ENCODE measurements at places on chromosomes 4 and X. TPM values are rescaled to one million over a fixed set of nuclear protein-coding genes. Genes with fewer than 3 reads are reported as not detected.

The FLNA gene
- total RNA-seq, result 549 TPM

The DUX4 gene
- total RNA-seq, result not detected

The MAGEA10 gene
- total RNA-seq, result not detected

The DAPP1 gene
- total RNA-seq, result not detected

The ATP11C gene
- 48.2 TPM for total RNA-seq

The ANK2 gene
- total RNA-seq, result 200 TPM

The ARAP2 gene
- total RNA-seq, result 1.5 TPM

The GABRQ gene
- not detected for total RNA-seq

The RHOXF2B gene
- not detected for total RNA-seq

The SLC49A3 gene
- total RNA-seq, result 11.6 TPM

The REELD1 gene
- not detected for total RNA-seq

- DNase-seq, result peak; percentile 51
Observed at GRCh38 chrX:13482746-13483541, 86.5 kb upstream of the EGFL6 start.

DNA sequence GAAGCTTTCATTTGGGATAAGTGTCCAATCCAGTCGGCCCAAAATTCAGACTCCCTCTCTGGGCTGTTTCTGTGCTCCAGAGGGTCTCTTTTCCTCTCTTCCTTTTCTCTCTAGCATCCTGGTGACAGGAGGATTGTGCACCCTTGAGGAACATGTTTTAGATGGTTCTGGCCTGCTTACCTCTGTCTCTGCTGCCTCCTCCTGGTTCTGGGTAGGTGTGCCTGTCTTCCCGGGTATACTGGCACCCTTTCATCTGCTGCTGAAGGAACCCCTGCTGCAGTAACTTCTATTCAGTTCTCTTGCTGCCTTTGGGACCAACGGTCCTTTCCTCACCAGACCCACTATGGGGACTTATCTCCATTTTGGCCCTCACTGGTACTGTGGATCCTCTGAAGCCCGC, 53.2 kb downstream of the HMGB2 start:
- no peak for DNase-seq

DNA sequence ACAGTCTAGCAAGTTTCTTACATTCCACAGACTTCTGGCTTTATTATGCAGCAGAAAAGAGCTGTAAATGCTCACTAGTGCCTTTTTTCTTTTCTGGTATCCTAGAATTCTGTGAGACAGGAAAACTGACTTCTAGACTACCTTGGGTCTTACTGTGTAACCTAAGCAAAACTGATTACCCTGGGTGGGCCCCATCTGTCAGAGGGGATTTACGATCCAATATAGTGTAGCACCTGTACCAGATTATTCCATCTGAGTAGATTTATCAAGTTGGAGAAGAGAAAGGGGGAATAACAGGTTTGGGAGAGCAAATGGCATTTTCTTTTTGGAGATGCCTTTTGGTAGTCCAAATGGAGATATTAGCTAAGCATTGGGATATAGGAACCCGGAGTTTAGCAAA, 46.7 kb downstream of the FSTL5 start:
- no peak for DNase-seq

DNA sequence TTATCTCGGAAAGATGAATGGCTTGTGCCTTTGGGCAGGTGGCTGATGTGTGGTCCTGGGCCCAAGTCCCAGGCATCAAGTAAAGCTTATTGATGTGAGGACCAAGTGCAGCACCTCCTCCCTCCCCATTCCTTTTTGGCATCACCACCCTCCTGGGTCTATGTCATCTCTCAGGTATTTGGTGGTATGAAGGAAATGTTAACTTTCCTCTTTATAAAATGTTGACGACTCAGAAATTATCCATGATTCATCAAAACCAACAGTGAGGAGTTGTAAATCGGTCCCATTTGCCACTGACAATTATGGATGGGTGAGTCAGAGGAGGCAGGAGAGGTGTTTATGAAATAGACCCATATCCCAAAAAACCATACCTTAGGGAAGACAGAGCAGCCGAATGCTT, 229.4 kb upstream of the GATB start:
- DNase-seq, result peak; percentile 54

DNA sequence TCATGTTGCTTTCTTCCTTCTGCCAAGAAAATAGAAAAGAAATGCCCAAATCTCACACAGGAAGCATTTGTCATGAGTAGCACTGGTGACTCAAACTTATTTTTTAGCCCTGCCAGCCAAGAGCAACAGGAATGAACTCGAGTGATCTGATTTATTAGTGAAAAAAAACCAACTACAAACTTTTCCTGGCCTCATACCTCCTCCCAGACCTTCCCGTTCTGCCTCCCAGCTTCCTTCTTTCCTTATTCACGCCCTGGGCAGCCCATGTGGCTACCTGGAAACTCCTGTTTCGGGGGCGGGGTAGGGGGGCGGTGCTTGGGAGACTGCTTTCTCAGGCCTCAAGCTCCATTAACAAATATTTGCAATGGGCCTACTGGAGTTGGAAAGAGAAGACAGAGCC, 178.5 kb downstream of the NHS start:
- peak; percentile 86 for DNase-seq

GRCh38 chr4:113232194-113232593, 182.7 kb downstream of the ANK2 start:
- peak; percentile 2 for DNase-seq

DNA sequence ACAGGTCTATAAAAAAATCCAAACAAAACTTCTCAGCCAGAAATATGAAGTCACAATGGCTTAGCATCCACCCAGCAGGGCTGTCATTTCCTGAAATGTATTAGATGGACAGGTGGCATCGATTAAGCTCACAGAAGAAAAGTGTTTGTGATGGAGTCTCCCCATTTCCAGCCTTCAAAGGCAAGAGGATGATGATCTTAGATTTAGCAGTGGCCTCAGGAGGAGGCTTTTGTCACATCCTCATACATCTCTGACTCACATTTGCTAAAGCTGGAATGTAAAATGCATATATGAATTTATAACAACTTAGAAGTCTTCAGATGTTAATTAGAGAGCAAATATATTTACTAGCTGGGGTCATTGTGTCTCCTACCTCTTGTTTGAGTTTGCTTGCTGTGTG, 441.9 kb downstream of the SPRY1 start:
- DNase-seq, result no peak

DNA sequence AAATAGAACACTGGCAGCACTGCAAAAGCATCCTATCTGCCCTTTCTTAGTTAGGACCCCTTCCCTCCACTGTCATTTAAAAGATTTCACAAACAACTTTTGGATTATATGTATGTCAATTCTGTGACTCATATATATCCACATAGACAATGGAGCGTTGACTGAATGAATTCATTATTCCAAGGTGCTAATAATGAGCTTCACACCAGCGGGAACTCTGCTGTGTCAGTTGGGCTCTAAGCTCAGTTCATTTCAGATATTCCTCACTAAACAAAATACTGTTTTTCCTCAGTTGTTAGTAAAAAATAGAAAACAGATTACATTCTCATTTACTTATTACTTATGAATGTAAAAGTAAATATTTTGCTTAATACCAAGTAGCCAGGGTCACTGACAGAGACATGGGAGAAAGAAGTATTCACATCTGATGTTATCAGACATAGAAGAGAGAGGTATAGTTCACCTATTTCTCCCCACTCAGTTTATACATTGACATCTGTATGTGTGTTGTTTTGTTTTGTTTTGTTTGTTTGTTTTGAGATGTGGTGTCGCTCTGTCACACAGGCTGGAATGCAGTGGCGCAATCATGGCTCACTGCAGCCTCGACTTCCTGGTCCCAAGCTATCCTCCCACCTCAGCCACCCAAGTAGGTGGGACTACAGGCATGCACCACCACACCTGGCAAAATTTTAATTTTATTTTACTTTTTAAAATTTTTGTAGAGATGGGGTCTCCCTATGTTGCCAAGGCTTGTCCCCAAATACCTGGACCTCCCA, 10.9 kb downstream of the NFKB1 start:
- no peak for DNase-seq

GRCh38 chr4:76779740-76780459, 118.0 kb downstream of the SOWAHB start:
- peak; percentile 25 for DNase-seq

DNA sequence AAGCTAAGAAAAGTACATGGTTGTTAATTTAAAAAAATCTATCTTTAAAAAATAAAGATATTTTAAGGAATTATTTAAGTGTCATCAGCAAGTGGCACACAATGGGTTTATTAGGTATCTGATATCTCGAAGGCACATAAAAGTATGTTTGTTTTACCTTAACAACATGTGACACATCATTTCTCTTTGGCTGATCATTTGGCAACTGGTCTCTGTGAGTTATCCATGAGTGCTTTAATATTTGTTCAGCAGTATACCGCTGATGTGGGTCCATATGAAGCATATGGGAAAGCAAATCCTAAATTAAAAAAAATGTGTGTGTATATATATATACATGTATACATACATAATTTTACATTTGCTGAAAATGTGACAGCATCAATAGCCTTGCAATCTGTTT, 123.2 kb downstream of the RPS6KA6 start:
- no peak for DNase-seq

GRCh38 chr4:41525129-41525528, 12.8 kb upstream of the LIMCH1 start:
- peak; percentile 34 for DNase-seq

- no peak for DNase-seq
Observed at GRCh38 chr4:138655985-138656384, 359.6 kb upstream of the NOCT start.

GRCh38 chr4:168832763-168833575, 177.1 kb downstream of the CBR4 start:
- DNase-seq, result peak; percentile 49

GRCh38 chr4:107265859-107266258, 229.7 kb upstream of the DKK2 start:
- no peak for DNase-seq

- peak; percentile 46 for DNase-seq
Observed at GRCh38 chrX:15310117-15310516, 5.3 kb downstream of the ASB11 start.

GRCh38 chrX:86322913-86323312, 174.7 kb downstream of the DACH2 start:
- no peak for DNase-seq

- DNase-seq, result no peak
Observed at GRCh38 chr4:81389720-81390119, 82.0 kb downstream of the RASGEF1B start.

DNA sequence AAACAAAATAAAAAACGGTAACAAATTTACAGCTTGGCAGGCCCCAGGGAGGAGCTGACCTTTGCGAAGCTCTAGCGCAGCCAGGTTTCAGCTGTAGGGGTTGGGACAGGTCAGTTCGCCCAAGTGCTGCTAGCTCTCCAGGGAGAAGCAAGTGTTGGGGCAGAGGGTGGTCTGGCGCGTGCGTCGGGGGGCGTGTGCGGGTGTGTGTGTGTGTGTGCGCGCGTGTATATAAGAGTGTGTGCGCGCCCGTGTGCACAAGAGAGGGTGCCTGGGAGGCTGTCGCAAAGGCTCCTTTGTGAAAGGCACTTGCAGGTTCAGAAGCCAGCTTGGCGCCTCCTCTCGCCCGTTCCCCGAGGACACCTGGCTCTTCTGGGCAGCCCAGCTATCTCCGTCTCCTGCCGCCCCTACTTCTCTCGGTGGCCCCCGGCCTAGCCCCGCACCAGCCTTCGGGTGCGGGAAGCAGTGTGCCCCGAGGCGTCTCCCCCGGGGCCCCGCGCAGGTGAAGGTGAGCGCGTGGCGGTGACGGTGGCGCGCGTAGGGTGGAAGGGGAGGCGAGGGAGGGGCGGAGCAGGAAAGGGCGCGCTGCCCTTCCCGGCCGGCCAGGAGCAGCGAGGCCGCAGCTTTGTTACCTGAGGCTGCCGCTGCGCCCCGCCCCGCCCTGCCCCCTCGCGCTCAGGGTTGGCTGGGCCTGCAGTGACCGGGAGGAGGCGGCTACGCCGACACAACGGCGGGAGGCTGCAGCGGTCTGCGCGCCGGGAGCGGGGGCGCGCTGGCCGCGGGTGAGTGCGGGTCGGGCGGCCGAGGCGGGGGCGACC, at the start of gene FHDC1:
FHDC1 (plus strand) TSS at position 693 of the 815 bp plus-strand sequence. CDS start 6,735 bp downstream, outside the sequence.
- DNase-seq, result no peak

- no peak for DNase-seq
Observed at GRCh38 chr4:122246551-122246950, 94.4 kb downstream of the BLTP1 start.

- DNase-seq, result peak; percentile 69
Observed at GRCh38 chr4:107930821-107931774, at the start of gene CYP2U1. TSS of gene CYP2U1 (plus strand) at chr4:107931549. CDS start at chr4:107931644, 95 bp downstream.

GRCh38 chr4:54224996-54225597, 4.0 kb upstream of the PDGFRA start:
- peak; percentile 26 for DNase-seq

- DNase-seq, result no peak
Observed at GRCh38 chrX:74593593-74593992, 20.8 kb downstream of the RLIM start.
